ENCODE measurements at places on chromosomes 3 and 15. TPM values are rescaled to one million over a fixed set of nuclear protein-coding genes. Genes with fewer than 3 reads are reported as not detected.

Gene DUOX1
- 360 TPM for total RNA-seq

Gene APOD
- 101 TPM for total RNA-seq

Gene FSD2
- total RNA-seq, result not detected

Gene NR2E3
- total RNA-seq, result 3.1 TPM

Gene AMOTL2
- 179 TPM for total RNA-seq

Gene TMED3
- 40.9 TPM for total RNA-seq

DNA sequence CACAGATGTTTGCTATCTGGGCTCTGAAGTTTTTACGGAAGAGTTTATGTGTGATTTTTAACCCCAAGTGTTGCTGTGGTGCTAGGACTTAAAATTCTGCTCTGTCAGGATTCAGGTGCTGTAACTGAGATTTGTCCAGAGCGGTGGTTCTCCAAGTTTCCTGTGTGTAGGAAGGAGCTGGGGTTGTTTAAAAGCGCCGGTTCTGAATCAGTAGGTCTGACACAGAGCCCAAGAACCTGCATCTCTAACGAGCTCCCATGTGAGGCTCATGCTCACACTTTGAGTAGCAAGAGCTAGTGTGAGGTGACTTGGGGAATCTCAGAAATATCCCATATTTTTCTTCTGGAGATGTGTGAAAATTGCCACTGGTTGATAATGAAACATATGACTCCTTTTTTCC is 325.5 kb downstream of the SATB1 start:
- no peak for DNase-seq

DNA sequence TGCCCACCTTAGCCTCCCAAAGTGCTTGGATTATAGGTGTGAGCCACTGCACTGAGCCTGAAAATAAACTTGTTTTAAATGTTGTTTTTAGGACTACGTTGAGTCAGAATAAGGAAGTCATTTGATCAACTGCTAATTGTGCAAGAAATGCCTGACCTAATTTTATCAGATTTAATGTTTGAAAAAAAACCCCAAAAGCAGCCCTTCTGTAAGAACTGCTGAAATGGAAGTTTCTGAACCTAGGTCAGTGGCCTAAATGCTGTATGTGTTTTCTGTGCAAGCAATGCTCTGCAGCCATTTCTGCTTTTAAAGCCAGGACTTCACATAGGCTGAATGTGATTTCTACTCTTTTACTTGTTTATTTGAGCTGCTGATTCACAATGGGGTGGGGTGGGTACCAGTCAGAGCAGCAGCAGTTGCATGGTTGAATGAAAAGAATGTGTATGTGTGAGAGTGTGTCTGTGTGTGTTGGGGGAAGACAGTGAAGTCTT is 6.6 kb downstream of the GPX1 start:
- DNase-seq, result no peak

DNA sequence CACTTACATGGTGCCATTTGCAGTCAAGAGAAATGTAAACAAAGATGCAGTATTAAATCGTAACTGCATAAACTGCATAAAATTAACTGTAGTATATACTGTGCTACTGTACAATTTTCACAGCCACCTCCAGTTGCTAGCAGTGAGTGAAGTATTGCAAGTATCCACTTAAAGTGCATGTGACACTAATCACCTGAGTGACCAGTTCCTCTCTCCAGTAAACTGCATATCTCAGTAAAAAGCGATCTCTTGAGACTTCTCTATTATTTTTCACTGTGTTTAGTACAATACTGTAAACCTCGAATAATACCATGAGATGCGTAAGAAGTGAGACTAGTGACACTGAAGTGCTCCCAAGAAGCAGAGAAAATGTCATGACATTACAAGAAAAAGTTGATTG is 111.7 kb upstream of the PLXND1 start:
- DNase-seq, result no peak

DNA sequence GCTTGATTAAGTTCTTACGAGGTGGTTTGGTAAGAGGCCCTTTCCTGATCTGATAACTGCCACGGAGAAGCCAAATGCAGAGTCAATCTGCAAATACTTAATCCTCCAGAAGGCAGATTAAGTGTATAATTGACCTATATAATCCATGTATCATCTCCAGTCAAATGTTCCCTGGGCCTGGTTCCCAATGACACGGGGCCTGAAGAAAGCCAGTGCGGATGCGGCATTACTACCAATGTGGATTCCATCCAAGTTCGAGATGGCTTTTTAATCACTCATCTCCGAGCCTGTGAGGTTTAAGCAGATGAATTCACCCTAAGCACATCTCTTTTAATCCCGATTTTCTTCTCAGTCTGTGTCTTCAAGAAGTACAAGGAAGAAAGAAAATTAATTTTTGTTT is 60.0 kb upstream of the FEZF2 start:
- no peak for DNase-seq

GRCh38 chr3:33046521-33046920 is 50.4 kb downstream of the GLB1 start:
- no peak for DNase-seq

- no peak for DNase-seq
These were observed 541.1 kb downstream of the MECOM start for GRCh38 chr3:169122416-169122815.

DNA sequence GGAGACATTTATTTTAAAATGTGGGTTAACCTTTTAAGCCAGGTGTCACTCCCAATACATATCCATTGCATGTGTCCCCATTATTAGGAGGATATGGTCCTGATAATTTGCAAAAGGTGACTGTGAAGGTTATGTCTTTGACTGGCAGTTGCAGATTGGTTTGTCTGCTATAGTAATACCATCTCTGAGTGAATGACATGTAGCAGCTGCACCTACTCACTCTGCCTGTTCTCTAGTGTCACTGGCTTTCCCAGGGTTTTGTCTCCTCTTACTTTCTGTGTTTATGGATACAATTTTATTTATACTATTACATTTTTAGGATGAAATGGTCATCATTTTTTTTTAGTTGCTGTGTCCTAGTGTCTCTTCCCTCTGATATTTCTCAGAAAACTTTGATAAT is 393.2 kb downstream of the C3orf38 start:
- no peak for DNase-seq

- no peak for DNase-seq
These were observed 20.7 kb upstream of the OTOL1 start for GRCh38 chr3:161475905-161476304.

DNA sequence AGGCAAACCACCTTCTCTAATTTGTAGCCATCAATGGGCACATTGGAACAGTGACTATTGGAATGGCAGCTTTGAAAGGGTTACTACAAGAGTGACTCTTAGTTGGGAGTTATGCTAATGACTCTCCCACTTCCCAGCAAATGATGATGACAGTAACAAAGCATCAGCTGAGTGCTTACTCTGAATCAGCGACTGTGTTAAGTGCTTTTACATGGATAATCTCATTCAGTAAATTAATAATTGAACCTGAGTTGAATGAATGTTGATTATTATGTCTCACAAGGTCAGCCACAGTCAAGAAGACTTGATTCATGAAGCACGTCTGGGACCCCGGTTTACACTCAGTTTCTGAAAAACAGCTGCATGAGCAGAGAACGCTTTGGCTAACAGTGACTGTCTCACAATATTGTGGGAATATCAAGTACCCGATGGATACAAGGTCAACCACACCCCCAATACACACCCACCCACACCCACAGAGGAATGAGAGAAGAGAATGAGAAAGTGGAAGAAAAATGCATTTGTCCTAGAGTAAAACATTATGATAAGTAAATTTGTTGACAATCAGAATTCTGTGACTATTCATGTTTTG is 242.0 kb upstream of the FEZF2 start:
- DNase-seq, result no peak

DNA sequence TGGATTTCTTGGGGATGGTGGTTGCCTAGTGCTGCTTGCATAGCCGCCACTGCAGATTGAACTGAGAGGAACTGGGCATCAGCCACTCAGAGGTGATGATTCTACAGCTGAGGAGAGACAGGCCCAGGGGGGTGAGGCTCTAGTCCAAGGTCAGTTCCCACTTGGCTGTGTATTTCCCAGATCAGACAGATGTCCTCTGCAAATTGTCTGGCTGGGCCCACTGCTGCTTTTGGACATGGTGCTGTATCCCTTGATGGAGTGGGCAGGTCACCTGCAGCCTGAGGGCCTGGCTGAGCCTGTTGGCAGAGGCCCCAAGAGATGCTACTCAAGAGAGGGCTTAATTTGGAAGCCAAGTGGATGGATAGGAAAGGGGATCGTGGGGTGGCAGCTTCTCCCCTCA is 124.5 kb upstream of the CTDSPL start:
- no peak for DNase-seq

- DNase-seq, result no peak
These were observed 74.6 kb downstream of the TGFBR2 start for GRCh38 chr3:30680789-30681648.

DNA sequence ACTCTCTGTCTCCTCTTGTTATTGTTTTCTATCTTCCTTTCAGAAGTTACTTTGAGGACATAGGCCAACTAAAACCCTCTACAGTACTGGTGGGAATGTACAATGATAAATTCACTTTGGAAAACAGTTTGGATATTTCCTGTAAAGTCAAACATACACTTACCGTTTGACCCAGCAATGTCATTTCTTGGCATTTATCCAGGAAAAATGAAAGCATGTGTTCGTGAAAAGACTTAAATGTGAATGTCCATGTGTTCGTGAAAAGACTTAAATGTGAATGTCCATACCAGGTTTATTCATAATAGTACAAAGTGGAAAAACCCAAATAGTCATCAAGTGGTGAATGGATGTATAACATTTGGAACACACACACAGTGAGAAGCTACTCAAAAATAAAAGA is 361.5 kb upstream of the DPH6 start:
- no peak for DNase-seq

- no peak for DNase-seq
These were observed 542 bp downstream of the INKA1 start for GRCh38 chr3:49803465-49804140.

GRCh38 chr3:58236527-58237237 is 910 bp upstream of the ABHD6 start:
- DNase-seq, result peak; percentile 36

- no peak for DNase-seq
These were observed 760 bp downstream of the FANCI start for GRCh38 chr15:89244574-89244903.

DNA sequence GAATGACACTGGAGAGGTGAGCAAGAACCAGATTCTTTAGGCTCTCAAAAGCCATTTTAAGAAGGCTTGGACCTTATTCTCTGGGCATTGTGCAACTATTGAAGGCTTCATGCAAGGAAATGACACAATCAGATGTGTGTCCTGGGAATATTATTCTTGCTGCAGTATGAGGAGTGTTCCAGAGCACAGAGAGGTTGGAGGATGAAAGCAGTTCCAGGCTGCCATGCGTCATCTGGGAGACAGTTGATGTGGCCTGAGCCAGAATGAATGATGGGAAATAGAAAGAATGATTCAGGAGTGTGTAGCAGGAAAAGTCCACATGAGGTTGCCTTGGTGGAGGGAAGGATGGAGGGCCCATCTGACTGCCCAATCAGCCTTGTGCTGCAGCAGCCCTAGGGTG is 123.1 kb downstream of the CHCHD6 start:
- DNase-seq, result no peak

- no peak for DNase-seq
These were observed 22.3 kb upstream of the C2CD4B start for GRCh38 chr15:62187425-62187824.

DNA sequence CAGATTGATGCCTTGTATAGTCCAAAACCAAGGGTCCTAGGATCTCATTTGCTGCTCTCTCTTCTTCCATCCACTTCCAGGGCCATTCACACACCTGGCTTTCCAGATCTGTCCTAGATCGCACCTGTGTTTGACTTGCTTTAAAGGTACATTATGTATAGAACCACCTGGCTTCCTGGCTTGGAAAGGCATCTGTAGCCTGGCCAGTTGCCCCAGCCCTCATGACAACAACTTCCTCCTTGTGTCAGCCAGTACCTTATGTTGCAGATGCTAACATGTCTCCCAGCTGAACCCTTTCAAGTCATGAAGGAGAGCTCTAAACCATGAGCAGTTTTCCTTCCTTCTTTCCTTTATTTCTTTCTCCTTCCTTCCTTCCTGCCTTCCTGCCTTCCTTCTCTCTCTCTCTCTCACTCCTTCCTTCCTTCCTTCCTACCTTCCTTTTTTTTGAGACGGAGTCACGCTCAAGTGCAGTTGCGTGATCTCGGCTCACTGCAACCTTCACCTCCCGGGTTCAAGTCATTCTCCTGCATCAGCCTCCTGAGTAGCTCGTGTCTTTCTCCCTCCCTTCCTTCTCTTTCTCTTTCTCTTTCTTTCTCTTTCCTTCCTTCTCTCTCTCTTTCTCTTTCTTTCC is 2.5 kb upstream of the HTR3C start:
- peak; percentile 32 for DNase-seq

DNA sequence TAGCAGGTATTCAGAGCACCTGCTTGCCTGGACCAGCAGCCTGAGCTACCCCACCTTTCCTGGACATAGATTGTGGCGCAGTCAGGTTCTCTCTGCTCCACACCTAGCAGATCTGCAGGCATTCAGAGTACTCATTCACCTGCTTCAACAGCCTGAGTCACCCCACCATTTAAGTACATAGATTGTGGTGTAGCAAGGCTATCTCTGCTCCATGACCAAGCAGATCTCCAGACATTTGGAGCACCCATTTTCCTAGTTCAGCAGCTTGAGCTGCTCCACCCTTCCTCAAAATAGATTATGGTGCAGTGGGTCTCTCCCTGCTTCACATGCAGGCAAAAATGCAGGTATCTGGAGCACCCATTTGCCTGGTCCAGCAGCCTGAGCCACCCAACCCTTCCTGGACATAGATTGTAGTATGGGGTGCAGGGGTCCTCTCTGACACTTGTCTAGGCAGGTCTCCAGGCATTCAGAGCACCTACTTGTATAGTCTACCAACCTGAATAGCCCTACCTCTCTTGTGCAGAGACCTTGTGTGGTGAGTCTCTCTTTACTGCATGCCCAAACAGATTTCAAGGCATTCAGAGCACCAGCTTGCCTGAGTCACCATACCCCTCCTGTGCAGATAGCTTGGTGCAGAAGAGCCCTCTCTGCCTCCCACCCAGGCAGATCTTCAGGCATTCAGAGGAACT is 466.0 kb upstream of the THBS1 start:
- DNase-seq, result no peak

- peak; percentile 84 for DNase-seq
These were observed 22.9 kb downstream of the FYCO1 start for GRCh38 chr3:45972534-45973402.

DNA sequence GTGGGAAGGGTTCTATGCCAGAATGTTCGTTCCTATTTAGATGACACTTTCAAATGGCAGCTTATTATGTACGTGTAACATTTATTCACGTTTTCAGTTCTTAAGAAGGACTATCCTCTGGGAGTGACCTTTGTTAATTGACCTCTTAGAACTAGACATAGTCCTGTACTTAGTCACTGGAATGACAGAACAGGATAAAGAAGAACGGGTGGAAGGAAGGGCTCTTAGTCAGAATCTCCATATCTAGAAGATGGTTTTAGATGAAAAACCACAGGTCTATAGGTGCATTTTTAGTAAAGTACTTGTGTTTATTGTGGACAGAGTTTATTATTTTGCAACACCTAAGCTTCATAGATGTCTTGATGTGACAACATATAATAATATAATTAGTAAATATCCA is 6.5 kb downstream of the METTL6 start:
- DNase-seq, result no peak

DNA sequence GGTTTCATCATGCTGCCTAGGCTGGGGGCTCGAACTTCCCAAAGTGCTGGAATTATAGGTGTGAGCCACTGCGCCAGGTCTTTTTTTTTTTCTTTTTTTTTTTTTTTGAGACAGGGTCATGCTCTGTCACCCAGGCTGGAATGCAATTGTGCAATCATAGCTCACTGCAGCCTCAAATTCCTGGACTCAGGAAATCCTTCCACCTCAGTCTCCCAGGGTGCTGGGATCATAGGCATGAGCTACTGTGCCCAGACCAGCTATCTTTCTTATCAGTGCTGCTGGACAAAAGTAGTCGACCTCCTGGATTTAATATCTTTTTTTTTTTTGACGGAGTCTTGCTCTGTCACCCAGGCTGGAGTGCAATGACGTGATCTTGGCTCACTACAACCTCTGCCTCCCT is 60.8 kb downstream of the TFDP2 start:
- DNase-seq, result no peak
